ENCODE measurements at places on chromosomes 2 and 18. TPM values are rescaled to one million over a fixed set of nuclear protein-coding genes. Genes with fewer than 3 reads are reported as not detected.

The GRP gene
- total RNA-seq: not detected

The SPATS2L gene
- 45.9 TPM for total RNA-seq

The AGPS gene
- total RNA-seq: 60.1 TPM

The HOXD11 gene
- not detected for total RNA-seq

The NAT8 gene
- not detected for total RNA-seq

The DCTN1 gene
- 141 TPM for total RNA-seq

The GDF7 gene
- 0.04 TPM for total RNA-seq
